ENCODE measurements at places on chromosomes 7 and 10. TPM values are rescaled to one million over a fixed set of nuclear protein-coding genes. Genes with fewer than 3 reads are reported as not detected.

The FAM131B gene
- 1.5 TPM for total RNA-seq

- DNase-seq, result no peak
- H3K4me3 ChIP-seq, result no peak overlapping the region
- H3K4me1 ChIP-seq, result no peaks in the 10 kb centered on the region
These were observed 143.0 kb upstream of the HPS1 start for GRCh38 chr10:98589691-98590090.

GRCh38 chr10:14340051-14340744 is 9.5 kb upstream of the FRMD4A start:
- no peak overlapping the region for H3K27ac ChIP-seq
- H3K27me3 ChIP-seq, result peaks cover 3% of the 10 kb centered on the region
- no peak for DNase-seq
- no peak overlapping the region for H3K4me3 ChIP-seq
- no peaks in the 10 kb centered on the region for H3K36me3 ChIP-seq
- H3K4me1 ChIP-seq, result no peaks in the 10 kb centered on the region

DNA sequence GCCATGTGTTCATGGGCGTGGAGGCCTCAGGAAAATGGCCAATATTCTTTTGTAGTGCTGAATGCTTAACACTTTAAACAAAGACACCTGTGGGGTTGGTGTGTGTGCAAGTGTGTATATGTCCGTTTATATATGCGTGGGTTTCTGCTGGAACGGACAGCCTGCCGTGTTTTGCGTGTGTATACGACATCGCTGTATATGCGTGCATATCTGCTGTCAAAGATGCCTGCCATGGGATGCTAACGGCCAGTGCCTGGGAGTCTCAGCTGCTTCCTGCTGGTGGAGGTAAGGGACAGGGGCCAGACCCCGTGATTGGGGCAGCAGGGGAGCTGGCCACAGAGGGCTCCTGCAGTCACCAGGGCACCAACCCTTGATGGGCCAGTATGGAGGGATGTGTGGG is 216.3 kb upstream of the SHH start:
- H3K27ac ChIP-seq, result no peak overlapping the region
- no peak overlapping the region for H3K4me3 ChIP-seq
- DNase-seq, result no peak
- no peaks in the 10 kb centered on the region for H3K4me1 ChIP-seq
- no peaks in the 10 kb centered on the region for H3K27me3 ChIP-seq

The DNAH11 gene
- total RNA-seq, result 0.15 TPM

DNA sequence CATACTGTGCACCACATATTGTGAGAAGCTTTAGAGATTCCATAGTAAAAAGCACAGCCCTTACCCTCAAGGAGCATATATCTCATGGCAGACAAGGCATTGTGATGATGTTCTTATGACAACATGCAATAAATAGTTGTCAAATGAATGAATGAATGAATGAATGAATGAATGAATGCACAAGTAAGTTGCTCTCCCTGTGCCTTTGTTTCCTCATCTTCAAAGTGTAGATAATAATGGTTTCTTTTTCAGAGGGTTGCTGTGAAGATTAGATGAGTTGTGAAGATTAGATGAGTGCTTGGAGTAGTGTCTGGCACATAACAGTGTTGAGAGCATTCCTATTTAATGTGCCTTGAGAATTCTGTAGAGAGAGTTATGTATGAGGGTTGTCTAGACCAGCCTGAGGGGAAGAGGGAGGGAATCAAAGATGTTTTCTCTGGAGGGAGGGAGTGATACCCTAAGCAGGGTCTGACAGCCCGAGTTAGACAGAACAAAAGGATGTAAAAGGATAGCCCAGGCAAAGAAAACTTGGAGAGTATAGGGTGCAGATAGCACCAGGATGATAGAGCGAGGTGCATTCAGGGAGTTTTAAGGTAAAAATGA is 217.2 kb downstream of the RELN start:
- H3K27me3 ChIP-seq, result no peaks in the 10 kb centered on the region
- DNase-seq, result no peak
- no peak overlapping the region for H3K4me3 ChIP-seq
- H3K27ac ChIP-seq, result no peak overlapping the region

The CYP3A4 gene
- total RNA-seq, result 0.15 TPM

DNA sequence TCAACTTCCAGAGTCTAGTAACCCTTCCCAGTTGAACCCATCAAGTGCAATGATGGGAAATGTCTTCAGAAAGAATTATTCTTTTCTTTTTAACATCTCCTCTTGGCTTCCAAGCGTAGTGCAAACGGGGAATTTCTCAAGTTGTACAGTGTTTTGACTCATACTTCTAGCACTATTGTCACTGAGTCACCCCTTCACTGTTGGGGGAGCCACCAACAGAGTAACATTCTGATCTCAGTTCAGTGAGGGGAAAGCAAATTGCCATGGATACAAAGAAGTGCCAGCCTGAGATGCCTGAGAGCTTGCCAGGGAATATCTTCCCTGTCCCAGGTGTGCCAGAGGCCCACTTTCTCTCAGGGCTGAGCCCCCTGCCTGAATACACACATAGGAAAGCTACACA is 31.0 kb downstream of the CYP3A5 start:
- H3K27ac ChIP-seq, result no peak overlapping the region
- no peak overlapping the region for H3K4me3 ChIP-seq
- no peak for DNase-seq

The GPR141 gene
- not detected for total RNA-seq

DNA sequence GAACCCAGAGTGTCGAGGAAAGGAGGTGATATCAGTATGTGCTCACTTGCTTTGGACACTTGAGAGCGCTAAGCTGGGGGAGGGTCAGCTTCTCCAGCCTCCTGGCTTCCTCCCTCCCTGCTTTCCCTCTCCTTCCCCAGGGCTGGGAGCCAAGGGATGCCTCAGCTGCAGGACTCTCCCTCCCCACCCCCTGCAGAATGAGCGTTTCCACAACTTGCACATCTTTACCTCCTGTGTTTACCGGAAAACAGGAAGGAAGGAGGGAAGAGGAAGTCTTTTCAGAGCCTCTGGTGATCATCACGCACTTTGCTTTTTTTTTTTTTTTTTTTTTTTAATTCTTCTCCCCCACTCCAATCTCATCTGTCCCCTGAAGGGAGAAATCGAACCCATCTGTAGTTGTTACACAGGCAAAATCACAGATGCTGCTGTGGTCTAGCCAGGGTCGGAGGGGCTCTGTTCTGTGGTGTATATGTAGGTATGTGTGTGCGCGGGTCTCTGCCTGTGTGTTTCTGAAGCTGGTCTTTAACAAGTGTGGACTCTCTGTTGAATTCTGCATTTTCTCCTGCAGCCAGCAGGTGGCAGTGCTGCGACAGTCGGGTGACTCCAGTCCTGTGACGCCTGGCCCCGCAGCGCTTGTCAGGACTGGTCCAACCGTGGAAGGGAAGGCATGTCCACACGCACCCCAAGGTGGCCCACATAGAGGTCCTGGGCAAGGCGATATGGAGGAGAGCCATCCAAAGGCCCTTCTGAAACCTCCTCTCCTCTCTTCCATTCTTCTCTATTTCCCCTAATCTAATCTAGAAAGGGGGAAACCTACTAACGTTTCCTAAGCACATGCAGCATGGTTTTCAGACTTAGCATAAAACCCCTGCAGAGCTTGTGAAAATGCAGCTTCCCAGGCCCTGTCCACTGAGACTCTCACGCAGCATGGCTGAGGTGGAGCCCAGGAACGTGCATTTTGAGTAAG is 257.6 kb downstream of the PLXNA4 start:
- no peaks in the 10 kb centered on the region for H3K36me3 ChIP-seq
- no peaks in the 10 kb centered on the region for H3K4me1 ChIP-seq
- H3K27ac ChIP-seq, result no peak overlapping the region
- no peak overlapping the region for H3K4me3 ChIP-seq
- peaks cover 14% of the 10 kb centered on the region for H3K27me3 ChIP-seq

DNA sequence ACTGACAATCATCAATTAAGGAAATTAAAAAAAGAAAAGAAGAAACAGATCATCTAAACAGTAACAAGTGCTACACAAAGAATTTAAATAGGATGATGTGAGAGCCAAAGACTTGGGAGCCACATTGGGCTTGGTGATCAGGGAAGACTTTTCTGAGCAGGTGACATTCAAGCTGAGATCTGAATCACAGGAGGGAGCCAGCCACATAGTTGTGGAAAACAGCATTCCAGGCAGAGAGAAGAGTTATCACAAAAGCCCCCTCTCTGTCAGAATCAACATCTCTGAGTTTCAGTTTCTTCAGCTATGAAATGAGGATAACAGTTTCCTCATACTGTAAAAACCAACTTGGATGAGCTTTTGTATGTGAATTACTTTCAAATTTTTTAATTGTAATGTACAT is 169.2 kb upstream of the PLXNA4 start:
- H3K4me3 ChIP-seq, result no peak overlapping the region
- no peak for DNase-seq

The ABCB1 gene
- 0.67 TPM for total RNA-seq

The HECW1 gene
- total RNA-seq, result 0.77 TPM

The OR2A7 gene
- total RNA-seq, result 0.82 TPM

The RNF32 gene
- 3.5 TPM for total RNA-seq

GRCh38 chr7:10239695-10240345 is 733.9 kb upstream of the PHF14 start:
- no peaks in the 10 kb centered on the region for H3K27me3 ChIP-seq
- H3K4me1 ChIP-seq, result no peaks in the 10 kb centered on the region
- no peak overlapping the region for H3K27ac ChIP-seq
- no peaks in the 10 kb centered on the region for H3K36me3 ChIP-seq

GRCh38 chr7:28060371-28060950 is 120.1 kb downstream of the JAZF1 start:
- H3K4me3 ChIP-seq, result no peak overlapping the region
- no peaks in the 10 kb centered on the region for H3K36me3 ChIP-seq
- H3K27me3 ChIP-seq, result no peaks in the 10 kb centered on the region
- H3K27ac ChIP-seq, result peak overlapping the region; percentile 79
- no peak for DNase-seq
